ENCODE measurements at places on chromosomes 5 and 9.

- H3K4me1 ChIP-seq = peaks cover 18% of the 10 kb centered on the region
- no peak for DNase-seq
- no peak overlapping the region for H3K4me3 ChIP-seq
- no peaks in the 10 kb centered on the region for H3K36me3 ChIP-seq
Observed at GRCh38 chr5:172648755-172649154, 7.7 kb downstream of the NEURL1B start.

DNA sequence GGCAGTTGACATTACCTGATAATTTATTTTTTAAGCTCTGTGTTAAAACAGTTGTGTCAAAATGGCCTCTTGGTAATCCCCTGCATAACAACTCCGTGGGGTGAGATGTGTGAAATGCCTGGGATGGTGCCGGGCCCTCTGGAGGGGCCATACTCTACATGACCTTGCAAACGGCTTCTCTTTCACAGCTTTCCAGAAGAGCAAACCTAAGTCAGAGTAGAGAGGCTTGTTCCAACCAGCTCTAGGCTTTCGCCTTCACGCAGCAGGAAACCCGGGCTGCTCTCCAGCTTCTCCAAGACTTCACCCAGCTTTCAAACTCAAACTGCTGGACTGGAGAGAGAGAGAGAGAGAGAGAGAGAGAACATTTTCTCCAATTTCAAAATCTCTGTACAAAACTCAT, 120.1 kb downstream of the SNX18 start:
- peaks cover under 1% of the 10 kb centered on the region for H3K4me1 ChIP-seq
- H3K27me3 ChIP-seq = no peaks in the 10 kb centered on the region
- H3K27ac ChIP-seq = no peak overlapping the region
- no peak overlapping the region for H3K4me3 ChIP-seq
- no peak for DNase-seq

- no peak overlapping the region for H3K4me3 ChIP-seq
- H3K36me3 ChIP-seq = no peaks in the 10 kb centered on the region
- no peaks in the 10 kb centered on the region for H3K27me3 ChIP-seq
- no peak overlapping the region for H3K27ac ChIP-seq
- H3K4me1 ChIP-seq = peaks cover 4% of the 10 kb centered on the region
- DNase-seq = no peak
Observed at GRCh38 chr9:3409453-3409852, 116.3 kb downstream of the RFX3 start.

DNA sequence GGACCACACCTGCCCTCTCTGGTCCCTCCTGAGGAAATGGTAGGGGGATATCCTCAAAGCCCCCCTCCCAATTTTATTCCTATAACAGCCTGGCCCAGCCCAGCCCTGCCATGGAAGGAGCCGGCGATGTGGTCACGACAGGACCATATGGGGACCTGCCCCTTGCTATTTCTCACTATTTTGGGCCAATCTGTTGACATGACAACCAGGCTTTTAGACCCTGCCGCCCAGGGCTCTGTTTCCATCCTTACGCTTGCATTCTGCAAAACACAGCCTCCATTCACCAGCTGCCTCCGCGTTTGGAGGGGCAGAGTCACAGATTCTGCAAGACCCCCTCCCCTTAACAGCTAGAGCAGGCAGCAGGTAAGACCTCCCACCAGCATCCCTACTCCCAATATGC, 112.2 kb downstream of the GABBR2 start:
- no peak for DNase-seq
- H3K4me1 ChIP-seq = no peaks in the 10 kb centered on the region
- no peaks in the 10 kb centered on the region for H3K27me3 ChIP-seq
- no peak overlapping the region for H3K4me3 ChIP-seq

- no peak overlapping the region for H3K27ac ChIP-seq
- DNase-seq = no peak
- no peaks in the 10 kb centered on the region for H3K4me1 ChIP-seq
- H3K27me3 ChIP-seq = no peaks in the 10 kb centered on the region
- no peaks in the 10 kb centered on the region for H3K36me3 ChIP-seq
- H3K4me3 ChIP-seq = no peak overlapping the region
Observed at GRCh38 chr5:77863181-77863580, 87.0 kb upstream of the TBCA start.

GRCh38 chr9:109143881-109144562, 23.0 kb downstream of the FRRS1L start:
- no peak overlapping the region for H3K27ac ChIP-seq
- no peaks in the 10 kb centered on the region for H3K36me3 ChIP-seq
- no peak for DNase-seq
- H3K4me3 ChIP-seq = no peak overlapping the region
- no peaks in the 10 kb centered on the region for H3K4me1 ChIP-seq
- H3K27me3 ChIP-seq = no peaks in the 10 kb centered on the region

GRCh38 chr9:125329978-125330377, 68.4 kb downstream of the GAPVD1 start:
- no peak overlapping the region for H3K27ac ChIP-seq
- peaks cover 10% of the 10 kb centered on the region for H3K4me1 ChIP-seq
- no peak overlapping the region for H3K4me3 ChIP-seq
- peaks cover 85% of the 10 kb centered on the region for H3K36me3 ChIP-seq

DNA sequence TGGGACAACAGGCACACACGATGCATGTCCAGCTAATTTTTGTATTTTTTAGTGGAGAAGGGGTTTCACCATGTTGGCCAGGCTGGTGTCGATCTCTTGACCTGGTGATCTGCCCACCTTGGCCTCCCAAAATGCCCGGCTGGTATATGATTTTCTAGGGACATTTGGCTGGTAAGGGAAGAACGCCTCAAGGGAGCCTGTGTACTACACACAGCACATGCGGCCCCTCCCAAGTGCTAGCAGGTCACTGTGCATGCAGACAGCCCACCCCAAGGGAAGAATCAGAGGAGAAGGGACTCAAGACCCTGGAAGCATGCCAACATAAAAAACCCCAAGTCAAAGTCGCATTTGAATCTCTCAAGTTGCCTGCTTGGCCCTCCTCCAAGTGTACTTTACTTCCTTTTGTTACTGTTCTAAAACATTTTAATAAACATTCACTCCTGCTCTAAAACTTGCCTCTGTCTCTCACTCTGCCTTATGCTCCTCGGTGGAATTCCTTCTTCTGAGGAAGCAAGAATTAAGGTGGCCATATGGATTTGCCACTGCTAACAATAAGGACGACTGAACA, 24.3 kb upstream of the OTULINL start:
- no peaks in the 10 kb centered on the region for H3K27me3 ChIP-seq
- no peaks in the 10 kb centered on the region for H3K36me3 ChIP-seq
- no peak overlapping the region for H3K4me3 ChIP-seq
- no peaks in the 10 kb centered on the region for H3K4me1 ChIP-seq
- no peak overlapping the region for H3K27ac ChIP-seq
- DNase-seq = no peak

DNA sequence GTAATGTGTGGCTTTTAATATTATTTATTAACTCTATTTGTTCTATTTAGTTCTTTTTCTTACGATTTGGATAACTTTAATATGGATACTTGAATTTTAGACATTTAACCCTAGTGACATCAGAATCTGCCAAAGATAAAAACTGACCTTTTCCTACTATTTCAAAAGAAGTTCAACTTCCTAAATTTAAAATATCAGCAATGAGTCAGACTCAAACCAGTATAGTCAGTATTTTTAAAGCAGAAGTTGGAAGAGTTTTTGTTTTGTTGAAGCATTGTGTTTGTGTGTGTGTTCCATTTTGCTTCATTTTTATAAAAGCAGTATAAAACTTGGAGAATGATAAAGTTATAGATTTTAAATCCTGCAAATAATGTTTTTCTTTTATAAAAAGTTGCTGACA, 251.8 kb upstream of the RASA1 start:
- no peaks in the 10 kb centered on the region for H3K4me1 ChIP-seq
- H3K36me3 ChIP-seq = no peaks in the 10 kb centered on the region
- H3K4me3 ChIP-seq = no peak overlapping the region
- DNase-seq = no peak

- no peaks in the 10 kb centered on the region for H3K27me3 ChIP-seq
- peaks cover 39% of the 10 kb centered on the region for H3K4me1 ChIP-seq
- H3K36me3 ChIP-seq = no peaks in the 10 kb centered on the region
- no peak for DNase-seq
Observed at GRCh38 chr9:129336130-129336528, 158.1 kb upstream of the IER5L start.

DNA sequence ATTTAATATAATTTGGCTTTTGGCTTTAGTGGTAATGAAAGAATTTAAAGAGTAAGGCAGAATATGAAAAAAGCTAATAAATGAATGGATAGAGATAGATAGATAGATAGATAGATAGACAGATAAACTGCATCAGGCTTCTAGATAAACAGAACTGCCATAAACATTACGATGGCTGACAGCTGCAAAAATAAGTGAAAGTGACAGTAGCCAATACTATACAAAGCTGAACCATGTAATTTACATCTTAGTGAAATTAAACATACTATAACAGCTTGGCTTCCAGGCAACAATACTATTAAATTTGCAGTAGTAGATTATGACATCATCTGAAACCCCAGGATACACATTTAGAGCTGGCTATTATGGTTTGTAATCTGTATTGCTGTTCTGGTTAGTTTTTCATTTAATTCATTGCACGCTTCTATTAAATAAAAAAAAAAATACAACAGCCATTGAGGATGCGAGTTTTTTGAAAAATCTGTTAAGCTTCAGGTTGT, 1354.8 kb downstream of the PTPRD start:
- no peak overlapping the region for H3K4me3 ChIP-seq
- no peaks in the 10 kb centered on the region for H3K36me3 ChIP-seq
- H3K27me3 ChIP-seq = no peaks in the 10 kb centered on the region
- no peaks in the 10 kb centered on the region for H3K4me1 ChIP-seq

DNA sequence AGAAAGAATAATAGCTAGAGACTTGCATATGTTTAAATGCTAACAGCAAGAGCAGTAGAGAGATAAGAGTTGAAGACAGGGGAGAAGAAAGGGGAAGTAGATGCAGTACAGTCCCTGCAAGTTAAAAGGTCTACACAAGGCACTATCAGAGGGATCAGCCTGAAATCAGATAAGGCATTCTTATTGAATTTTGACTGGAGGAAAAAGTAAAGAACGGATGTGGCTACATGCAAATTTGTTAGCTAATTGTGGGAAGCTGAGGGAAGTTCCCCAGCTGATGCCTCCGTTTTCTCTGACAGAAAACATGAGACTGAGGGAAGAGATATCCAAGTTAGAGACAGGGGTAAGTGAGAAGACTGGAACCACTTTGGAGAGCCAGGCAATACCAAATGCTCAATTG, 12.9 kb upstream of the RHOBTB3 start:
- no peak overlapping the region for H3K27ac ChIP-seq
- no peaks in the 10 kb centered on the region for H3K27me3 ChIP-seq
- H3K4me3 ChIP-seq = no peak overlapping the region
- H3K36me3 ChIP-seq = no peaks in the 10 kb centered on the region
- DNase-seq = no peak

DNA sequence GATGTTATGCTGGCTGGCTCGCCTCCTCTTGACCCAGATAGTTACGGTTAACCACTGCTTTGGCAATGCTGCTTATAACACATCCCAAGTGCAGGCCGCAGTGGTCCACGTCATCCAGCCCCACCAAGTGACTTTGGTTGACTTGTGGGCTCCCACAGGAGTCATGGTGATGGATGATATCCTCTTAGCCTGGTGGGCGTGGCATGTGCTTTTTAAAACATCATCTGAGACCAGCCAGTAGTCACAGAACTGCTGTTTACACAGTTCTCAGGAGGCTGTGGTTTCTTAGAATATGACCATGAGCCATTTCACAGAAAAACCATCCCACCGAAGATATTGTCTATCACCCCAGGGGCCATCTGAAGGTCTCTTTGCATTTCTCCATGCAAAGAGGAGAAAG, 216.9 kb downstream of the SH3GL2 start:
- H3K27ac ChIP-seq = no peak overlapping the region
- H3K4me3 ChIP-seq = no peak overlapping the region
- no peaks in the 10 kb centered on the region for H3K36me3 ChIP-seq
- no peaks in the 10 kb centered on the region for H3K4me1 ChIP-seq

DNA sequence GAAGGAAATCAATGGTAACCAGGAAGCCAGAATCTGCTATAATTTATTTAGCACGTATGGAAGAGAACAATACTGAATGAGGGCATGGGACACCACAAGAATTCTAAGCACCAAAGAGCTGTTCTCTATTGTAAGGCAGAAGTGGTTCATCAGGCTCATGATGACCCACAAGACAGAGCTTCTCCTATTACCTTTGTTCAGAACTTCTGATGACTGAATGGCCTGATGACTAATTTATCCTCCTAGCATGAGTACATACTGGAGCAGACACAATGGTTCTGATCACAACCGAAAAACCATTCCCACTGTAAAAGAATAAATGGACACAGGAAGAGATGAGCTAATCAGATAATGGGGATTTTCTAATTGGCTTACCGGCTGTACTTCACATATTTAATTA, 329.8 kb upstream of the PDE4D start:
- H3K4me3 ChIP-seq = no peak overlapping the region
- H3K27me3 ChIP-seq = no peaks in the 10 kb centered on the region
- no peak for DNase-seq
- H3K36me3 ChIP-seq = no peaks in the 10 kb centered on the region
- no peak overlapping the region for H3K27ac ChIP-seq

- no peaks in the 10 kb centered on the region for H3K27me3 ChIP-seq
- H3K4me1 ChIP-seq = no peaks in the 10 kb centered on the region
- no peaks in the 10 kb centered on the region for H3K36me3 ChIP-seq
- DNase-seq = no peak
- no peak overlapping the region for H3K4me3 ChIP-seq
Observed at GRCh38 chr9:77163884-77164283, 13.4 kb upstream of the VPS13A start.

DNA sequence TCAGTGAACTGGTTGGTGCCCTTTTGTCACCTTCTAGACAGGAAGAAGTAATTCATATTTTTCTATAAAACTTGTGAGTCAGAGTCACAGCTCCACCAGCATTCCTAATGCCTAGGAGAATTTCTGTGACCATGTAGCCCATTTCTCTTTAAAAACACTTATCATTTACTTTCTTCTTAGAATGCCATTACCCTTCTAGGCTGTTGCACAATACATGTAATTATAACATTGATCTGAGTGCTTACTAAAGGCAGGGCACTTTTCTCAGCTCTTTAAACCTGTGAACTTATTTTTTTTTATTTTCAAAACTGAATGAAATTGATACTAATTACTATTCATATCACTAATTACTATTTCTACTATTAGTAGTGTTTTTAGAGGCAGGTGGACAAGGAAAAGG, 373.7 kb downstream of the TLE4 start:
- H3K4me3 ChIP-seq = no peak overlapping the region
- no peak for DNase-seq
- no peak overlapping the region for H3K27ac ChIP-seq
- H3K4me1 ChIP-seq = no peaks in the 10 kb centered on the region

DNA sequence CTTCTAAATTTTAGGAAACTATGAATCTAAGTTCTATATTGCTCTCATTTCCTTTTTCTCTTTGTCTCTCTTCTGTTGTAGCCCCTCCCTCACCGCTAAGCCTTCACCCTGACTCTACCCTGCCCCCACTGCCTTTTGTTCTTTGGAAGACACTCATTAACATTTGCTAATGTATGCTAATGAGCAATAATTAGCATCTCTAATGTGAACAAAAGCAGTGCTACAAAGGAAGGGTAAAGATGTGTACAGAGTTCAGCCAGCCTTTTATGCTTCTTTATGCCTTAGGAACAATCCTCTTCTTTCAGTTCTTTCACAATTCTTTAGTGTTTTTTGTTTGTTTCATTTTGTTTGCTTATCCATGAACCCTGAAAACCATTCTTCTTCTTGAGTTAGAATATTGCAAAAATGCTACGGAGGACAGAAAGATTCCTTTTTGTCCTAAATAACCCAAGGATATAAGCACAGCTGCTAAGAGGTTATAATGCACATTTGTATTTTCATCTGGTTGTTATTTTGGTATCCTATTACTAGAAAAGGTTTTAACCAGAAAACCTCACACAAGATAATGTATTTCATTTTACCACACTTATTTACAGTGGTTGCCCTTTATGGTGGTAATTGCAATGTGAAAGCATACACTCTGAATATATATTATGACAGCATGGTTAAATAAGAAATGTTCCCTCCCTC, 159.3 kb downstream of the TMC1 start:
- H3K4me1 ChIP-seq = no peaks in the 10 kb centered on the region
- H3K27ac ChIP-seq = no peak overlapping the region
- no peak for DNase-seq
- H3K27me3 ChIP-seq = no peaks in the 10 kb centered on the region
- no peak overlapping the region for H3K4me3 ChIP-seq
